ENCODE measurements at places on chromosomes 3 and 15. TPM values are rescaled to one million over a fixed set of nuclear protein-coding genes. Genes with fewer than 3 reads are reported as not detected.
A peak's percentile ranks its signal among the peaks of the same experiment; 100 is the strongest.

- no peak for DNase-seq
- no peak overlapping the region for H3K27ac ChIP-seq
- no peak overlapping the region for H3K4me3 ChIP-seq
- no peaks in the 10 kb centered on the region for H3K4me1 ChIP-seq
- no peaks in the 10 kb centered on the region for H3K36me3 ChIP-seq
Observed at GRCh38 chr15:58049520-58050227, 15.8 kb downstream of the ALDH1A2 start.

DNA sequence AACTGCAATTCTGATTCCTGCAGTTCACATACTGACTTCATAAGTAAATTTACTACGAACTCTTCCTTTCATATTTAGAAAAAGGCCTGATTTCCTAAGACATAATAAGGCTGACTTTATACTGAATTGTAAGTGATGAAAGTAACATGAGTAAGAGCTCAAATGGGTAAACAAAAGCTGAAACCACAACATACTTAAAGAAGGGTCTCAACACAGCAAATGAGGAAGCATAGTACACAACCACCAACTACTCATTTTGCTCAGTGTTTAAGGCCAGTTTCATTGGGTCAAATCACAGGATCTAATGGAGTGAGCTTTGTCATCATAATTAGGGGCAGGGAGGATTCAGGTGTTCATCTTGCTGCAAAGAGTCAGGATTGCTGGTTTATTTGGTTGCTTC, 81.4 kb downstream of the SETD2 start:
- no peaks in the 10 kb centered on the region for H3K36me3 ChIP-seq
- DNase-seq, result no peak
- no peak overlapping the region for H3K27ac ChIP-seq

Gene ADAMTS7
- total RNA-seq, result 0.83 TPM

DNA sequence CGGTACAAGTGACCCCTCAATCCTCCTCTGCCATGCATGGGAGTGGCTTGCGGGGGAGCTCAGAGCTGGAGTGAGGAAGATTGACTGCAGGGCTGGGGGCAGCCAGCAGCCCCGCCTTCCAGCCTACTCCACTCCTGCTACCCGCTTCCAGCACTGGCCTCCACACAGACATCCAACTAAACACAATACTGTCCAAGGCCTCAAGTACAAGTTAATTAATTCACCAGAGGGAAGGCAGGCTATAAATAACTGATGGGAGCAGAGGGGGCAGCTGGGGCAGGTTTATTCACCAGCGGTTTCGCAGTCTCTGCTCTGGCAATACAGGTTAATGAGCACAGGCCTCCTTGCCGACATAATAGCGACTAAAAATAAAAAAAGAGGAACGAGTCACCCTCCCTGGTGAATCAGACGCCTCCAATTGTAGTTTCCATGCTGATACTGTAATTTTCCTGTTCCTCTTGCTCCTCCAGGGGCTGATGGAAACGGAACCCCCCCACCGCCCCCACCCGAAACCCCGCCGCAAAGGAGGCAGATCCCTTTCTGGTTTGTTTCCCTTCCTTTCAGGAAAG, 166.4 kb upstream of the TLE3 start:
- DNase-seq, result no peak
- H3K27me3 ChIP-seq, result no peaks in the 10 kb centered on the region
- no peak overlapping the region for H3K4me3 ChIP-seq
- H3K27ac ChIP-seq, result no peak overlapping the region
- peaks cover 11% of the 10 kb centered on the region for H3K4me1 ChIP-seq

DNA sequence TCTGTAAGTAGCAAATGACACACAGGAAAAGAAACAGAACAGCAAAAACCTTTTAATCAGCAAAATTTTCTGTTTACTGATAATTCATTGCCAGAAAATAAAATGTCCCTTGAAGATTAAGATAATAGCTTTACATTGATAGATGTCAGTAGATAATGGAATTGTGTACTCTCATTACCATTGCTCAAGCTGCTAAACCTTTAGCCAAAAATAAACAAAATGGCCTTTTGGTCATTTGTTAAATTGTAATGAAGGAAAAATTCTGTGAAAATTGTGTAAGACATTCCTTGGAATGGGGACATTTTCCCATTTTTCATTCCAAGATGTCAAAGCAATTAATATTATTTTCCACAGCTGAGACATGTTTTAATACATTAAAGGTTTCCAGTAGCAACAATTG, 189.8 kb downstream of the PLOD2 start:
- H3K27ac ChIP-seq, result no peak overlapping the region
- no peaks in the 10 kb centered on the region for H3K4me1 ChIP-seq
- no peaks in the 10 kb centered on the region for H3K36me3 ChIP-seq
- H3K27me3 ChIP-seq, result no peaks in the 10 kb centered on the region
- no peak for DNase-seq
- no peak overlapping the region for H3K4me3 ChIP-seq

DNA sequence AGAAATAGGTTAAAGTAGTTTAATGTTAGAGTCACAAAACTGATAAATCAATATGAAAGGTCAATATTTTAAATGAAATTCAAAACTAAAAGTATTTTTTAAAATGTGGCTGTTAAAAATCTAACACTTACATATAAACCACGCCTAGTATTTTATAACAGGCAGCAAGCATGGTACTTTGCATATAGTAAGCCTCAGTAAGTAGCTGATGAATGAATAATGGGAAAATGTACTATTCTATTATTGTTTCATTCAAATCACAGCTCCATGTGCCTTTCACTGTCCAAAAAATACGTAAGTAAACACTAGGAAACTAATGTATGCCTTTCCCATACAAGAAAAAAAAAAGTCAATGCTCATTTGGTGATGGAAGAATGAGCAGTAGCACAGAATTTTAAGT, 17.8 kb downstream of the CCDC39 start:
- no peak overlapping the region for H3K4me3 ChIP-seq
- DNase-seq, result no peak
- H3K27ac ChIP-seq, result no peak overlapping the region
- H3K36me3 ChIP-seq, result no peaks in the 10 kb centered on the region

DNA sequence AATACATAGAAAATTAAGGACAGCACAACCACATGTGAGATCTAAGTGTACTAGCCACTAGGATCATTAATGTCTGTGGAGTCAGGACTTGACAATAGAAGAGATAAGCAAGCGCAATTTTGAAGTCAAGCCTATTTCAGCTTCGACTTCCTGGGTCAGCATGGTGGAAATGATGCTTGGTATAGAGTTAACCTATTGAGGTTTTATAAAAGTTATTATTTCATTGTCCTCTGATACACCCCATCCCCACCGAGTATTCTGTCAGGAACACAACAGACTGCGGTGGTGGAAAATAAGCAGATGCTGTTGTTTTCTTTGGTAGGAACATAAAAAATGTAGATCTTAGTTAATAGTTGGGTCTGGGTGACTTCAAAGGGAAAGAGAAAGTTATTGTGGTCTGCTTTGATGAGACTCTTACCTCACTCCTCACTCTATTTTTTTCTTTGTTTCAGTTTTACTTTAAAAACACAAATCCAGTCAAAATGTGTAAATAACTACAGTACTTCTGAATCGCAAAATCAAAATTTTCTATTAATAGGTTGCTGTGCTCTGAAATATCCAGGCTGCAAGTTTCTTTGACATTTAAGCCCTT, 82.1 kb downstream of the IL5RA start:
- no peaks in the 10 kb centered on the region for H3K4me1 ChIP-seq
- H3K4me3 ChIP-seq, result no peak overlapping the region
- H3K27ac ChIP-seq, result no peak overlapping the region
- no peak for DNase-seq

- H3K27me3 ChIP-seq, result no peaks in the 10 kb centered on the region
- no peak overlapping the region for H3K27ac ChIP-seq
- H3K36me3 ChIP-seq, result no peaks in the 10 kb centered on the region
Observed at GRCh38 chr3:112395896-112396290, 62.9 kb downstream of the CD200 start.

GRCh38 chr3:120648290-120648689, 33.7 kb downstream of the HGD start:
- no peak overlapping the region for H3K27ac ChIP-seq
- DNase-seq, result no peak
- peaks cover 7% of the 10 kb centered on the region for H3K4me1 ChIP-seq
- no peaks in the 10 kb centered on the region for H3K27me3 ChIP-seq

DNA sequence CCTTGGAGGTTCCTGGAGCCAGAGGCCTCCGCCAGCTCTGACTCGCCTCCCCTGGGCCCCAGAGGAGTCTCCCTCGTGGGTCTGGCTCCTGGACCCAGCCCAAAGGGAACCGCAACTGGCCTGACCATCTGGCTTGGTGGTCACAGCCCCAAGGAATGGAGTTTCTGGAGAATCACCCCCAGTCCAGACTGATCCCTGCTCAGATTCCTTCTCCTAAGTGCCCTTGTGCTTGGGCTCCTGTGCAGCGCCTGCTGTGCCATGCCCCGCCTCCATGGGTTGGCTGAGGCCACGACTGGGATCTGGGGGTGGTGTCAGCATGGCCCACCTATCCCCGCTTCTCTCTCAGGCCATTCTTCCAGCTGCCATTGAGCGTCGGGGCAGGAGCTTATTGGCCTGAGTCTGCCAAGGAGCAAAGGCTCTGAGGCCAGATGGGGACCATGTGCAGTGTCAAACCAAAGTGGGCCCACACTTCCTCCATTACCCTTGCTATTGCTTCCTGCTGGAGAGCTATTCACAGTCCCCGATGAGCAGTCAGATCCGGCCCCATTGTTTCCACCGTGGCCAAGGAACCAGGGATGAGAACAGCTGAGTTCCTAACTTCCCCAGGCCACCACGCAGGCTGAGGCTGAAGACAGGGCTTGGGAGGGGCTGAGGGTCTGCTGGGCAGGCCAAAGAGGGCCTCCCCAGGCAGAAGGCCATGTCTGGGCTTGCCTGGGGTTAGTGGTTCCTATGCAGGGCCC, 19.0 kb downstream of the CSPG4 start:
- H3K36me3 ChIP-seq, result no peaks in the 10 kb centered on the region

DNA sequence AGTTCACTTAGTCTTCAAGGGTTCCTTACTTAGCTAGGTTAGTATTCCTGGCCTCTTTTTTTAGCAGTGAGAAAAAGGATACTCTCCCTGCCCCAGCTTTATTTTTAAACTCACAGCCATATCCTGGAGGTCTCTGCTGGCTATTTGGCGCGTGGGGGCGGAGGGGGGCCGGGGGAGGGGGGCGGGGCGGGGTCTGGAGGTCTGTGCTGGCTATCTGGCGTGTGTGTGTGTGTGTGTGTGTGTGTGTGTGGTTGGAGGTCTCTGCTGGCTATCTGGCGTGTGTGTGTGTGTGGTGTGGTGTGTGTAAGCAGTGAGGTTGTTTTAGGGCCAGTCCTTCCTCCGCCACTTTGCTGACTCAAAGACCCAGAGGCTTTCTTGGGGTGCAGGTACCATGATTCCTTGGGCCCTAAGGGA, 579 bp upstream of the PLAAT1 start:
- no peak overlapping the region for H3K27ac ChIP-seq
- no peak for DNase-seq
- H3K36me3 ChIP-seq, result no peaks in the 10 kb centered on the region
- H3K27me3 ChIP-seq, result no peaks in the 10 kb centered on the region
- peak overlapping the region; percentile 45 for H3K4me3 ChIP-seq
- peaks cover 6% of the 10 kb centered on the region for H3K4me1 ChIP-seq

- H3K36me3 ChIP-seq, result no peaks in the 10 kb centered on the region
- H3K27ac ChIP-seq, result no peak overlapping the region
- H3K27me3 ChIP-seq, result no peaks in the 10 kb centered on the region
- H3K4me1 ChIP-seq, result no peaks in the 10 kb centered on the region
- peak; percentile 60 for DNase-seq
Observed at GRCh38 chr3:49703443-49703927, 14.1 kb downstream of the RNF123 start.

Gene RBP2
- not detected for total RNA-seq

Gene COLQ
- total RNA-seq, result 1.3 TPM

Gene ERICH6
- total RNA-seq, result 0.24 TPM

DNA sequence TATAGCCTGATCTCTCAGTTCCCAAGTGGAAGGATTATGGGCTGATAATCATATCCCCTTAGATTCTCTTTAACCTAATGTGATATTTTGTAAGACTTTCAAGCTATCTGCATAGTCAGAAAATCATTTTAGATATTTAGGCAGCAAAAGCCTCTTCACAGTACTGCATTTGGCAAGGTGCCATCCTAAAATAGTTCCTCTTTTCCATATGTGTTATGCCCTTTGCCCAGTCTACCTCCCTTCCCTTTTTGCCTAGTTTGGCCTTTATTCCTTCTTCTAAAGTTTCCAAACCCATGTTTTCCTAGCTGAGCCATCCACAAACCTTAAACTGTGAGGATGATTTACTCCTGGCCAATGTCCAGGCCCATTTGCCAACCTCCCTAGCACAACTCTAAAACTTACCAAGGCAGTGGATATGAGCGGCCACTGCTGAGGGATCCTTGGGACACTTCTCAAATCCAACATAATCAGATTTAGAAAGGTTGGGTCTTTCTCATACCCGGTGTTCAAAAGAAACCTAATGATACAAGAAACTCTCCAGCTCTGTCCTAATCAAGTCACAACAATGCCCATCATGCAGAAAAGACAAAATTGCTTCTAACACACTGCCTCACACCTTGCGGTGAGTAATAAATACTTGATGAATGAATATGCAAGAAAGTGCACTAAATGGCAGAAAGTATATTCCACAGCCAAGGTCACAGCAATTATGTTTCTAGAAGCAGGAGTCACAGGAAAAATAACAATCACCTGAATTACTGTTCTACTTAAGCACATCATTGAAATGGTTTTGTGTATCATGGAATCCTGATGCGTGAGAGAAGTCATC, 493.9 kb downstream of the NLGN1 start:
- no peak overlapping the region for H3K4me3 ChIP-seq
- H3K27ac ChIP-seq, result no peak overlapping the region
- H3K27me3 ChIP-seq, result no peaks in the 10 kb centered on the region
- no peak for DNase-seq
- H3K4me1 ChIP-seq, result no peaks in the 10 kb centered on the region

DNA sequence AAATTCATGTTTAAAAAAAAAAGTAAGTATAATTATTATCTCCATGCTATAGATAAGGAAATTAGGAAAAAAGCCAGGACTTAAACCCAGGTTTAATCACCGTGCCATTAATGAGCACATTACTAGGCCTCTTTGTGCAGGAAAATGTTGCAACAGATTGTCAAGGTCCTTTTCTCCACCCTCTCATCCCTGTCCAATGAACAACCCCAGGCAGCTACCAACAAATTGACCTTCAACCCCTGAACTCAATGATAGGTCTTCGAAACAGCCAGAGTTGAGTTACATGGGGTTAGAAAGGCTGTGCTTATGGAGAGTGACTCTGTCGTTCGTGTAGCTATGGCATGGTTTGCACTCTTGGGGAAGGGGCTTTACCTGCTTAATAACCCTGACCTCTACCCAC, 84.2 kb upstream of the CTNNB1 start:
- no peaks in the 10 kb centered on the region for H3K27me3 ChIP-seq
- no peaks in the 10 kb centered on the region for H3K4me1 ChIP-seq
- no peak overlapping the region for H3K27ac ChIP-seq

- no peak for DNase-seq
- no peak overlapping the region for H3K4me3 ChIP-seq
- no peaks in the 10 kb centered on the region for H3K4me1 ChIP-seq
- no peak overlapping the region for H3K27ac ChIP-seq
- H3K27me3 ChIP-seq, result no peaks in the 10 kb centered on the region
Observed at GRCh38 chr3:43559961-43560360, 61.9 kb downstream of the ANO10 start.

Gene CD86
- total RNA-seq, result not detected

GRCh38 chr3:143507735-143508580, 340.3 kb downstream of the SLC9A9 start:
- DNase-seq, result no peak
- H3K27me3 ChIP-seq, result no peaks in the 10 kb centered on the region
- no peak overlapping the region for H3K27ac ChIP-seq
- no peaks in the 10 kb centered on the region for H3K36me3 ChIP-seq
- no peaks in the 10 kb centered on the region for H3K4me1 ChIP-seq
